ENCODE measurements at places on chromosomes 13 and 19.

DNA sequence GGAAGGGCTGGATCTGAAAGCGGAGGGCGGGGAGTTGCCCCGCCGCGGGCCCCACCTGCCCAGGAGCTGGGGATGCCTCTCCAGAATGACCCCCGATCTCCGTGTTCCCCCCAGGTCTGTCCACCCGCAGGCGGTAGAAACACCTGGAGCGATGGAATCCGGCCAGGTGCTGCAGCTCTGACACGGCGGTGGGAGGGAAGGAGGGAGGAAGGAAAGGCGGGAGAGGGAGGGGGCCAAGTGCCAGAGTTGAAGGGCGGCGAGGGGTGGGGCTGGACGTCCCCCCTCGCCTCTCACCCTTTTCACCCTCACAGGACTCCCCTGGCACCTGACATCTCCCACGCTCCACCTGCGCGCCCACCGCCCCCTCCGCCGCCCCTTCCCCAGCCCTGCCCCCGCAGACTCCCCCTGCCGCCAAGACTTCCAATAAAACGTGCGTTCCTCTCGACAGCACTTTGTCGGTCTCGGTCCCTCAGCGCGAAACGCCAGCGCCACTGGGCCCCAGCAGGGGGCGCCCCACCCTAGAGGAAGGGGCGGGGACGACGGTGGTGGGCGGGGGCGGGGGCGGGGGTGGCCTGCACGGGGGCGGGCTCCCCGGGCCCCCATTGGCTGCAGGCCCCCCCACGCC lies 337 bp upstream of the FXYD7 start:
- peak; percentile 69 for DNase-seq

DNA sequence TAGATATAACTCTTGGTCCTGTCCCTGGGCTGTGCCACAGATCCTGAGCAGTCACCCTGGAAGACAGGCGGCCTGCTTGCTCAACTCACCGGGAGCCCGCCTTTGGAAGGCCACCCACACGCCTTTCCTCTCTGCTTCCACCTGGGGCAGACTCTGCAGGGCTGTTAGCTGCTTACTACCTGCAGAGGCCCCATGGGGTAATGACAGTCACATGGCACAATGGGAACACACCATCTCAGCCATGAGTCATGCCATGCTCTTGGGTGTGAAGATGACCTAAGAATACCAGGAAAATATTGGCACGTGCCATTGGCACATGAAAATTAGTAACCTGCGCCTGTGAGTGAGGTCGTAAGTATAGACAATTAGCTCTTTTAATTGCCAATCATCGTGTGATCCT lies 108.6 kb downstream of the COL4A2 start:
- no peak for DNase-seq

DNA sequence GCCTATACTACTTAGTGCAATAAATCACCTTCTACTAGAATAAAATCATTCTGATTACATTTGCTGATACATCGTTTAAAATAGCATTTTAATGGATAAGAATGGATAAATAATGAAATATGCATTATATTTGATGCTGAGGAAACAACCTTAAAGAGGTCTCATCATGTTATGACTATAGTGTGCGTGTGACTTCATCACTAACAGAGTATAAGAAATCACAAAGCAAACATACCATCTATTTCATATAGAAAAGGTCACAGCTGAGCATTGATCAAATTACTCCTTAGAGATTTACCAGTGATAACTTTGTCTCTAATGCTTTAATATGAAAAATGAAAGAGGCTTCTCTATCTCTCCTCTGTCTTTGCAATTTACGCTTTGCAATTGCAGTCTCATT lies 1620.3 kb upstream of the SLC10A2 start:
- DNase-seq = no peak

- DNase-seq = no peak
Measured at GRCh38 chr19:48613852-48614435, 932 bp downstream of the FAM83E start.

DNA sequence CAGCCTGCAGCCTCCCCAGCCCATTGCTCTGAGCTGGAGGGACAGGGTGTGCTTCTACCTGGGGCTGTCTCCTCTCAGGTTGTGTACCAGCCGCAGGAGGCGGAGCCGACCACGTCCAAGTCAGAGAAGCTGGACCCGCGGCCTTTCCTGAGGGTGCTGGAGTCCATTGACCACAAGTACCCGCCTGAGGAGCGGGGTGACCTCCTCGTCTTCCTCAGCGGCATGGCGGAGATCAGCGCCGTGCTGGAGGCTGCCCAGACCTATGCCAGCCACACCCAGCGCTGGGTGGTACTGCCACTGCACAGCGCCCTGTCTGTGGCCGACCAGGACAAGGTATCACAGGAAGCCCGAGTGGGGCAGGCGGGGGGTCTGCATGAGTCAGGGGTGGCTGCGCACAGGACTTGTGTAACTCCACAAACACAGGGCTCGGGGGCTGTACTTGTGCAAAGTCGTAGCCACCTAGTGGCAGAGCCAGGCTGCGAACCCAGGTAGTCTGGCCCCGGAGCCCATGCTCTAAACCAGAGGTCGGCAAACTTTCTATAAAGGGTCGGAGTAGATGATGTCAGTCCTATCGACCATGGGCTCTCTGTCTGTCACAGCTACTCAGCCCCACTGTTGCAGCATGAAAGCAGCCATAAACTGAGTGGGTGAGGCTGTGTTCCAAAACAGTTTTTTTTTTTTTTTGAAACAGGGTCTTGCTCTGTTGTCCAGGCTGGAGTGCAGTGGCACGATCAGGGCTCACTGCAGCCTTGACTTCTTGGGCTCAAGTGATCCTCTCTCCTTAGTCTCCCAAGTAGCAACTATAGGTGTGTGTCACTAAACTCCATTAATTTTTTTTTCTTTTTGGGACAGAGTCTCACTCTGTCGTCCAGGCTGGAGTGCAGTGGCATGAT lies 8.9 kb downstream of the DHX34 start:
- DNase-seq = no peak

DNA sequence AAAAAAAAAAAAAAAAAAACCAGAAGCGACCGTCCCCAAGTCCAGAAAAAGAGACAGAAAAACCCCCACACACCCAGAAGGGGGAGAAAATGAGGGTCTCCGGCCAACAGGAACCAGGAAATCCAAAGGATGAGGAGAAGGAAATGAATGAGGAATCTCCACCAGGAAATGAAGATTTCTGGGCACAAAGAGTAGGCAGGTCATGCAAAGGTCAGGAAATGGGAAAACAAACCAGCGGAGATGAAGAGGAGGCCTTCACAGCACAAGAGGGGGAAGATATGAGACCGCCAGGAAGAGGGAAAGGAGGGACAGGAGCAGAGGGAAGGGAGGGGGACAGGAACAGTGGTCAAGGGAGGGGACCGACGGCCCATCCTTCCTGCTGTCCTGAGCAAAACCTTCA lies 5.8 kb downstream of the TEAD2 start:
- DNase-seq = no peak

- no peak for DNase-seq
Measured at GRCh38 chr13:111926501-111927180, 140.3 kb upstream of the SOX1 start.

- no peak for DNase-seq
Measured at GRCh38 chr19:35040826-35041547, 534 bp upstream of the HPN start.

DNA sequence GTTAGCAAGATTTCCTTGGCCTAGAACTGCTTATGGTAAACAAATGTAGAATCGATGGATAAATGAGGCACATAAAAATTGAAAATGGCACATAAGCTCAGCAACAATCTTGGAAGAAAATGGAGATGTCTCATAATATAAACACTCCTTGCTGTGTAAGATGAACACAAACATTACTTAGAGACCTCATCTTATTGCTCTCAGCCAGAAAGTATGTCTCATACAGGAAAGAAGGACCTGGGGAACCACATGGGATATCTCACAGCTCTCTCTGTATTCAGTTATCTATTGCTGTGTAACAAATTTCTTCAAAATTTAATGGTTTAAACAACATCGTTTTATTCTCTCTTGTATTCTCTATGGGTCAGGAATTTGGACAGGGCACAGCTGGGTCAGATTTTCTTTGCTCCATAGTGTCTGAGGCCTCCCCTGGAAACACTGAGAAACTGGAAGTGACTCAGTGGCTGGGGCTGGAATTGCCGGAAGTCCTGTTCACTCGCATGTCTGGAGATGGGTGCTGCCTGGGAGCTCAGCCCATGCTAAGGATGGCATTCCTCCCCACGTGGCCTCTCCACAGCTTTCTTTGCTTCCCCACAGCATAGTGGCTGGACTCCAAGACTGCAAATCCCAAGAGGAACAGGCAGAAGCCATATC lies 105.1 kb downstream of the NUFIP1 start:
- DNase-seq = no peak

DNA sequence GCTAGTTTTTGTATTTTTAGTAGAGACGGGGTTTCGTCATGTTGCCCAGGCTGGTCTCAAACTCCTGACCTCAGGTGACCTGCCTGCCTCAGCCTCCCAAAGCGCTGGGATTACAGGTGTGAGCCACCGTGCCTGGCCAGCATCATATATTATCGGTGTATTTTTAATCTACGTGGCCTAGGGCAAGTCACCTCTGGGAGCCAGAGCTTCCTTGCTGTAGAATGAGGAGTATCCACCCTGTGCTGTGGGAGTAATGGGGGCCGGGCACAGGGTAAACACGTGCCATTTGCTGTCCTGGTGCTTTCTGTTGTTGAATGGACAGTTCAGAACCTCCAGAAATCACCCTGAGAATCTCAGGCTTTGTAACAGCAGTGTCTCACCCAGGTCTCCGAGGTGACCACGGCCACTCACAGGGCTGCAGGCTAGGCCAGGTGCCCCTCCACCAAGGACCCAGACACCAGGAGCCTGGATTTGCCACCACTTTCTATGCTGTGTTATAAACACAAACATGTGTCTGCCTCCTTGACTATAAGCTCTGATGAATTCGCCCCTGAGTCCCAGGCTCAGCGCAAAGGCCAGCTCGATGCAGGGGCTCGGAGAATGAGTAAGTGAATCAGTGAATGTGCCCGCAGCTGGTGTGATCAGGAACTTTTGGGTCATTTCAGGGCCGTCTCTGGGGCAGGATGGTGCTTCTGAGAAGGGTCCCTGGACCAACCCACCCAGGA lies 22.7 kb downstream of the POP4 start:
- DNase-seq = no peak

Data from stimulated activated naive CD8-positive, alpha-beta T cell treated with anti-CD3 and anti-CD28 coated beads, Interleukin-15, amount 100 ng/mL, for 72 hours (primary cell).